ENCODE measurements at places on chromosomes 5 and 9. TPM values are rescaled to one million over a fixed set of nuclear protein-coding genes. Genes with fewer than 3 reads are reported as not detected.

The FBXL7 gene
- total RNA-seq: 25.3 TPM

The FRMPD1 gene
- 38.1 TPM for total RNA-seq

The ZDHHC11 gene
- total RNA-seq: 73.0 TPM

The OTULINL gene
- total RNA-seq: 14.4 TPM

The LNPEP gene
- total RNA-seq: 9.3 TPM

The FBP1 gene
- total RNA-seq: not detected

DNA sequence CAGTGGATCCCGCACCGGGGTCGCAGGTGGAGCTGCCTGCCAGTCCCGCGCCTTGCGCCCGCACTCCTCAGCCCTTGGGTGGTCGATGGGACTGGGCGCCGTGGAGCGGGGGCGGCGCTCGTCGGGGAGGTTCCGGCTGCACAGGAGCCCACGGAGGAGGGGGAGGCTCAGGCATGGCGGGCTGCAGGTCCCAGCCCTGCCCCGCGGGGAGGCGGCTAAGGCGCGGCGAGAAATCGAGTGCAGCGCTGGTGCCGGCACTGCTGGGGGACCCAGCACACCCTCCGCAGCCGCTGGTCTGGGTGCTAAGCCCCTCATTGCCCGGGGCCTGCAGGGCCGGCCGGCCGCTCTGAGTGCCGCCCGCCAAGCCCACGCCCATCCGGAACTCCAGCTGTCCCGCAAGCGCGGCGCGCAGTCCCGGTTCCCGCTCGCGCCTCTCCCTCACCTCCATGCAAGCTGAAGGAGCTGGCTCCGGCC lies 120.6 kb upstream of the MEF2C start:
- no peak for DNase-seq

DNA sequence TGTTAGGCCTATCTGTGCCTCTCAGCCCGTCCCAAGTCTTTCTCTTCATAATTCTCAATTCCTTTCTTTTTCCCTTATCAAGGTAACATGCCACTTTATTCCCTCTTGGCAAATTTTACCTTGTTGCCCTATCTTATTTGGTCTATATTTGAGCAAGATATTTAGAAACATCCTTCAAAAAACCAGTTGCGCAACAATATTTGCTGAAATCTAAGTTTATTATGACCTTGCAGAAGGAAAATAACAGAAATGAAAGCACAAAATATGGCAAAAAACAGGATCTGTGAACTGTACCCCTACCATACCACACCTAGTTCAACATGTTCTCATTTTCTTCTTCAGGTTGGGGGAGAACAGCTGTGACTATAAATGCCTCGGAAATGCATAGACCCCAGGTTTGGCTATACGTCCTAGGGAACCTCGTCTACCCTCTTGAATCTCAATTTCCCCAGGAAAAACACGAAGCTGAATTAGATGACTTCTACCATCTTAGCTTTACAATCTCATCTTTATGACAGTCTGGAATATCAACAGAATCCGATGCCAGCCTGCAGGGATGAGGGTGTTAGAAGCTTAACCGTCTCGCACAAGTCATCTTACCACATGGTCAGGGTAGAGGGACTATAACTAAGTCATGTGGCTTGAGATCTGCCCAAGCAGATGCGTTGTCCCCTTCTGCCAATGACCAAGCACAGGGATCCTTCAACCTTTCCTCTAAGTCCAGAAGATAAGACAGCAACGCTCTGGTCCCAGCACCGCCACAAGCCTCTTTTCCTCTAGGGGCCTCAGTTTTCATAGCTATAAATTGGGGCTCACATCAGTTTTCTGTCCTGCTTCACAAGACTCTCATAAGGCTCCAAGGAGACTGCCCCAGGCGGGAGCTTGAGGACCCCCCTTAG lies 1.3 kb downstream of the LCP2 start:
- DNase-seq: no peak

GRCh38 chr5:151224372-151224771 lies 480 bp upstream of the CCDC69 start:
- no peak for DNase-seq

DNA sequence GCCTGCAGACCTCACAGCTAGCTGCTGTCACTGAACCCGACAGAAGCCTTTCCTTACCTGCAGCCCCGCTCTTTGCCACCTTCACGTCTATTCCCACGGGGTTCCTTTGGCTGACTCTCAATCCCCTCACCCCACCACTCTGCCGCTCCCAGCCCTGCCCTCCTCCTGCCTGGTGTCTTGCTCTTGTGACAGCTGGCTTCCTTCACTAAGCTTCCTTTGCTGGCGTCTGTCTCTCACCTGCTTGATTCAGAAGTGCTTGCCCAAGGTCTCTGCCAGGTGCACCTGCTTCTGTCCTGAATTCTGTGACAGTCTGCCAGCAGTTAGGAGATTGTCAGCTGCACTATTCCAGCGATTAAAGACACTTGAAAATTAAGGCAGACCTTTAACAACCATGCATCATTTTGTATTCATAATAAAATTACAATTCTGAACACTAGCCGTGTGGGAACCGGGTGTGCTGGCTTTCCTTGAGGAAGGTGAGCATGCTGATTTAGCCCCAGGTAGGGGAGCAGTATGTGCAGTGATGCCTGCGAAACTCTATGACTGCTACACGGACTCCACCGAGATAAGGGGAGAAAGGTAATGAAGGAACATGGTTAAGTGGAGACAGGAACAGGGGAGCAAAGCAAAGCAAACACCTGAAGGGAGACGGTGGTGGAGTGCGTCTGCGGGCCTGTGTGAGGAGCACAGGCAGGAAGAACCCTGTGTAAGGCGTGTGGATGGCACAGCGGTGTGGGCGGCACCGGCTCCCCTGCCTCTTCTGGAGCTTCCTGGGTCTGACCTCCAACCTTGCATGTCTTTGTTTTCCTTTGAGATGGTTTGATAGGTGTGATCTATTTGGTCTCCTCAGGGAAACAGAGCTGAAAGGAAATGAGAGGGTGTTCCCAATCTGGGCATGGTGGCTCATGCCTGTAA lies 80.1 kb upstream of the CACNA1B start:
- DNase-seq: no peak

DNA sequence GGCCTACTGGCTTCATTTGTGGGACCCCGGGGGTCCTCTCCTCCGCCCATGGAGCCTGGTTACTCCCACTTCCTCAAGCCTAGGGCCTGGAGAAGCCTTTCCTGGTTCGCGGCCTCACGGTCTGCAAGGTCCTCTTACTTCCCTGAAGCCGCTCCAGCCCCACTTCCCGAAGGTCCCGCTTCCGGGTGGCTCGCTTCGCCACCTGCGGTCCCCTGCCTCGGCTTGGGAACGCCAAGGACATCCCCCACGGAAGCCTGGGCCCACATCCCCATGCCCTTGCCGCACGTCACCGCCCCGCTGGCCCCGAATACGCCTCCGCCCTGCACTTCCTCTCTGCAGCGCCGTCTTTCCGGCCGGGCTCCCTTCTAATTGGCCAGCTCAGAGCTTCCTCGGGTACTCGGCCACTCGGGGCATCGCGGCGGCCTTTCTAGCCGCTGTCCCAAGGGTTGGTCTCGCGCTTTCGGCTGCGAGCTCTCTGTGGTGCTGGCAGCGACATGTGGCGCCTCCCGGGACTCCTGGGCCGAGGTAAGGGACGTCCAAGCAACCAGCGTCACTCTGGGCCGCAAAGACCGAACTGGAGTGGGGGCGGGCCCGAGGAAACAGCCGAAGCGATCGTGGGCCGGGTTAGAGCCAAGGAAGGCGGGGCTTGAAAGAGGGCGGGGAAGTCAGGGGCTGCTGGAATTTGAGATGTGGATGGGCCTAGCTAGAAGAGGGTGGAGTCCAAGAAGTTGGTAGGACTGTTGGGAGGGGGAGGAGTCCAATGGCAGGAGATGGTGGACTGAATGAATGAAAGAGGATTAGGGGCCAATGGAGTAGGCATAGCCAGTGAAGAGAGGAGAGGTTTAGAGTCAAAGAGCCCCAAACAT lies at the start of gene DELE1:
Gene DELE1 (plus strand): TSS at position 424 of the 866 bp plus-strand sequence. CDS start 71 bp downstream, at position 495.
- peak; percentile 94 for DNase-seq

GRCh38 chr5:163578652-163579051 lies 73.2 kb downstream of the MAT2B start:
- DNase-seq: no peak

GRCh38 chr5:6202149-6202967 lies 176.0 kb downstream of the MED10 start:
- peak; percentile 33 for DNase-seq

DNA sequence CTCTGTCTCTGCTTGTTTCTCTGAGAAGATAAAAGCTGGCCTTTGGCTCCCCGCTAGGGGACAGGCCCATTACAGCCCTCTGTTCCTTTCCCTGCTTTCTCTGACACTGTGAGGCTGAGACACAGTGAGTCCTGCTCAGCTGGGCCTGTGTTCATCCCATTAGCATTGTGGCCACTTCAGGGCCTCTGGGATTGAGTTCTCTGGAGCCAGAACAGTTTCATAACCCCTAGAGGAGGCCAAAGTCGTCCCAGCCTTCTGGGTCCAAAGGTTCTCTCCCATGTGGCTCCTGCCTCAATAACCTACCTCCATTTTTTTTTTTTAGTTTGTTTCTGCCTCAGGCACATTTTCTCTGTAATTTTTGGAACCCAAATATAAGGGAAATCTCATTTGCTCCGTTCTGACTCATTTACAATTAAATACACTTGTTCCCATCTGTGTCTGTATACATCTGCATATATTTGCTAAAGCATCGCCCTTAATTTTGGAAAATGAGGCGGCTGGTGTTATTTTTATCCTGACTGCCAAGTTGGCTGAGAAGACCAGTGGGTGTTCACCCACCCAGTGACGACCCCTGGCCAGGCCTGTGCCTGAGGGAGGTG lies 27.3 kb upstream of the CTNNA1 start:
- peak; percentile 78 for DNase-seq

- DNase-seq: no peak
Observed at GRCh38 chr5:128825826-128826225, 139.5 kb upstream of the SLC27A6 start.

DNA sequence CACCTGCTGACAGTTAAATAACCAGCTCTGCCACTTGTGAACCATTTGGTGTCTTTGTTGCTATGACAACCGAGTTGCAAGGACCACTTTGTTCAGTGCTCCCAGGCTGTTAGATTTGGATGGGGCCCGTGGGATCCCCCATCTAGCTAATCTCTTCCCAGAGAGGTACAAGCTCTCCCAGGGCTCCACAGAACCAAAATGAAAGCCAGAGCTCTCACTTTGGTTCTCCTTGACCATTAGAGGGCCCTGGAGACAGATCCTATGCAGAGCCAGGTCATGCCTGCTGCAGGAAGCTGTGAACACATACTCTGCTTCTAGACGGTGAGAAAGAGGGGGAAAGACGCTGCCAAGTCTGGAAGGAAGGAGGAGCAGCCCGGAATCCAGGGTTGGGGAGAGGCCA lies 224.6 kb downstream of the GABBR2 start:
- no peak for DNase-seq

DNA sequence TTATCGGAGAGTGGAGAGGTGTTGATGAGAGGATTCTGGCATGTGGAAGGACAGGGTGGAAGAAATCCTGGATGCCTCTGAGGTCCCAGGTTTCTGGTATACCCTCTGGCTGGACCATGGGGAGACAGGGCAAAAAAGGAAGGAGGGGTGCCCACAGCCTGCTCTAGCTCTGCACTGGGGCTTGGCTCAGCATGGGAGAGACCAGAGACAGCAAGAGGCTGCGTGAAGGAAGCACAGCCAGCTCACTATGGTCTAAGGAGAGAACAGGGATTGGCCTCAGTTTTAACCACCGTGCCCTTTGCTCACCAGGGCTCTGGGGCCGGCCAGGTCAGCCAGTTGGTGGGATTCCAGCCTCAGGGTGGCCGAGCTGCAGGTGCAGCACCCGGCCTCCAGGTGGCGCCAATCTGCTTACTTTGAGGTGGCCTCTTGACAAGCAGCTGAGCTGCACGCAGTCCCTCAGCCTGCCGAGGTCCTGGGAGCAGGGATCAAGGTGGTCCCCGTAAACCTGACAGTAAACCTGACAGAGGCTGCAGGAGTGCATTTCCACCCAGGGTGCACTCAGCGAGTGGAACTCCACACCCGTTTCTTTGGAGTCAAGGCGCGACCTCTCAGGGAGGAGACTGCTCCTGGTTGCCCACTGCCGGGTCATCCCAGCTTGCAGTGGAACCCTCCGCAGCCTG lies 25.0 kb upstream of the SPTLC1 start:
- peak; percentile 95 for DNase-seq

- no peak for DNase-seq
Observed at GRCh38 chr5:49953-50544, 41.9 kb upstream of the PLEKHG4B start.

GRCh38 chr9:4106081-4106759 lies 193.6 kb downstream of the GLIS3 start:
- no peak for DNase-seq

DNA sequence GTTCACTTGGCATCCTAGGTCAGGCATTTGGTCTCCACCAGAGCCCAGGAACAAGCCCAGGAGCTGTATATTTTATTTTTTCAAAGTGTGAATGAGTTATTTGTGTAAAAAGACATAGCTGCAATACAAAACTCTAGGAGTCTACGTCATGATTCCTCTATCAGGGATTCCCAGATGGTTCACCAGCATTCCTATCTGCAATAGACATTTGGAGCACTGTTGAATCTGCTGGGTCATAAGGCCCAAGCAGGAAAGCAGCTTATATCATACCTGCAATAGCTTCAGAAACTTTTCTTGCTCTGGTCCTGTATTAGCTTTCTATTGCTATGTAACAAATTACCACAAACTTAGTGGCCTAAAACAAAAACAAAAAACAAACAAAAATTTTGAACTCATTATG lies 16.7 kb upstream of the DELE1 start:
- DNase-seq: no peak

DNA sequence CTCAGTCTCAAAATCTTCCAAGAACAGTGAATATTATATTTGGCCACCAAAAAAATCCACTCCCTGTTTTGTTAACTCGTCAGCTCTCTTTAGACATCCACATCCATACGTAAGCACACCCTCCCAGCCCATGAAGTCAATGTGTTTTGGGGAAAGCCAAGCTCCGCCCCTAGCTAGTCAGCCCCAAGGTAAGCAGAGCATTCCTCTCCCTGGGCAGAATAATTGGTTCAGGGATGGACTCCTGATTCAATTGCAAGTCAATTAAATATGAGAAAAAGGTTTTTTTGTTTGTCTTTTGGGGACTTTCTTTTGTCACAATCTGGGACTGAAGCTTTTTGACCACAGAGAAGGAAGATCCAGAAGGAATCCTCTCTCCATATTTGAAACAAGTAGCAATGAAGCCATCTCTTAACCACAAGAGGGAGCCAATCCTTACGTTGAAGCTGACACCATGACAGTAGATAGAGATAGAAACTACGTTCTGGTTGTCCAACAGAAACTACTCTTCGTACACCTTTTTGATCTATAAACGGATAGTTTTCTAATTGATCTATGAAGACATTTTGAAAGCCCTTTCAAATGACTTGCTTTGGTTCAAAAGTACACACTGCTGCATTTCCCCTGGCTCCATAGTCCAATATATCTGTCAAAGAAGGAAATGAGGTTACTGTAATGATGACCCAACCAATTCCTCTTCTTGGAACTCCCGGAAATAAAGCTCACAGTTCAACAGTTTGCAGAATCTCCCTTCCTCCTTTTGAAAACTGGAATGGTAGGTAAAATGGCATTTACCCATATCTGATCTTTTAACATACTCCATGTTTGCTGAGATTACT lies 166.4 kb downstream of the TLE1 start:
- DNase-seq: no peak

- DNase-seq: no peak
Observed at GRCh38 chr9:34123682-34124081, 2.8 kb downstream of the DCAF12 start.

All from glutamatergic neuron (in vitro differentiated cells).